ENCODE measurements at places on chromosomes 5 and 9.

- no peak for DNase-seq
Observed at GRCh38 chr5:165497707-165498106, 1992.3 kb downstream of the MAT2B start.

DNA sequence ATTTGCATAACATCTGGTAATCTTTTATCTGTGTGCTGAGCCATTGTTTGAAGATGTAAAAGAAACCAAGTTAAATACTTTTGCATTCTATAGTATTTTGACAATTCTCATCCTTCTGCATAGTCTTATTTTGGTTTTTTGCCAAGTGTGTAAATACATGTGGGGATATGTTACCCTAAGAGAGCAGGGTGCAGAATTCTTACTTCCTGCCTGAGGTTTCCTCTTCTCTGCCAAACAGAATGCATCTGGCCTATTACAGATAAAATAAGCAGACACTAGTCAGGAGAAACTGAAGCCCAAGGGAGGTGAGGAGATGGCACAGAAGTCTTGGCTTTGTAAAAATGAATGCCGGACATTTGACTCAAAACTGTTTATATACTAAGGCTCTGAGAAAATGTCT is 462.1 kb downstream of the TMEM38B start:
- DNase-seq, result no peak

DNA sequence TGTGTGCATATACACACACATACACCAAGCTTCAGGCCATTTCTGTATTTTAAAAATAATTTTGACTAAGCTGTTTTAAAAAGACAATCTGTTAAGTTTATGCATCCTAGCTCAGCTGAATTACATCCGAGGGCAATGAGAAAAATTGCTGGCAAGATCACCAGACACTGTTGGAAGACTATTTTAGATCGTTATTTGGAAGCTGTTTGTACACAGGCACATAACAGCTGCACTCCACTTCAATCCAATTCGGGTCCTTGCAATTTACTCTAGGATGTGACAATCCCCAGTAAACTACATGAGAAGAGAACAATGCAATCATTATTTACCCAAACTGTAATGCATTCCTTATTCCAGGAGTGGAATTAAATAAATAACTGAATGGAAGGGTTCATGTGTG is 79.3 kb upstream of the RASA1 start:
- DNase-seq, result no peak

- DNase-seq, result no peak
Observed at GRCh38 chr5:56286015-56286884, 53.1 kb upstream of the ANKRD55 start.

DNA sequence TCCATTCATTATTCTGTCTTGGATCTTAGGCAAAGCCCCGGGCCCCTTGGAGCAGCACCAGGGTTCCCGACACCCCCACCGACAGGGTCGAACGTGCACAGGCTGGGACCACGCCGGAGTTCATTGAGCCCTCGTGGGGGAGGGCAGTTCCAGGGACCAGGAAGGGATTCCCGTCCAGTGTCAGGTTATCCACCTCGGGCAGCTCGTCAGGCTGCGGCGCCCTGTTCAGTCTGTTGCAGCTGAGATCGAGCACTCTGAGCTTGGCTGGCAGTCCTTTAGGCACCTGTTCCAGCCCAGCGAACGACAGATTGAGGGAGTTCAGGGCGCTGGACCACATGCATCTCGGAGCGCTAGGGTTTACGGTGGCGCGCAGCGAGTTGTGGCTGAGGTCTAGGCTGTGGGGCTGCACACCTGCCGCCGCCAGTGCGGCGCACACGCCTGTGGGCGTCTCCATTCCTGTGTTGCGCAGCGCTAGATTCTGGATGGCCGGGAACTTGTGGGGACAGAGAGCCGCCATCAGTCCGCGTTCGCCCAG is 1.1 kb downstream of the CD14 start:
- DNase-seq, result peak; percentile 42

- no peak for DNase-seq
Observed at GRCh38 chr5:165139262-165139661, 1633.8 kb downstream of the MAT2B start.

DNA sequence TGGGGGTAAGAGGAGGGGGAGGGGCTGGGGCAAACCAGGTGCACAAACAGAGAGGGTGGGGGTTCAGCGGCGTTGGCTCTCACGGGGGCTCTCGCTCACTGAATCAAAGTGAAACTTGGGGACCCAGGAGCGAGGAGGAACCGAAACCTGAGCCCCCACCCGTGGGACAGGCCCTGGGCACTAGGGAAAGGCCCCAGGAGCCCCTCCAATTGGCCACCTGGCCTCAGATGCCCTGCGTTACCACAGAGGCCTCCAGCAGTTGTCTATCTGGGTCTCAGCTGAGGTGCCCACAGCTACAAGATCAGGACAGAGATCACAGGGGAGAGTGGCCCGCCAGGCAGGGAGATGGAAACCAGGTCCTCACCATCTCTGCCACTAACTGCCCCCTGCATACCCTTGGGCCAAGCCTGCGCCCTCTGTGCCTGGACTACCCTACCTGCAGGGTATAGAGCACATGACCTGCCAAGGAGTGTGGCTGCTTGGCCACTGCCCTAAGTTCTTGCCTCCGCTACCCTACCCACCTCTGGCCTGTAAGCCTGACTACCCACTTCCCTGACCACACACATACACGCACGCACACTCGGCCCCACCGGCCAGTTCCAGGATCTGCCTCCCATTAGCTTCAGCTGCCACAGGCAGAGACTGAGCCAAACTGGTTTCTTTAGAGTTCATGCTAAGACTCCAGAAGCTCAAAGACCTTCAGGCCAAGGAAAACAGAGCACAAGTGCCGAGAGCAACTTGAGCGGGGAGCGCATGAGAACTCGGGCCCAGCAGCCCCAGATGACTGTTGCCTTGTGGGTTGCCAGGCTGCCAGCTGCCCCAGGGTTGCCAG is 39.9 kb downstream of the PAX5 start:
- DNase-seq, result no peak

DNA sequence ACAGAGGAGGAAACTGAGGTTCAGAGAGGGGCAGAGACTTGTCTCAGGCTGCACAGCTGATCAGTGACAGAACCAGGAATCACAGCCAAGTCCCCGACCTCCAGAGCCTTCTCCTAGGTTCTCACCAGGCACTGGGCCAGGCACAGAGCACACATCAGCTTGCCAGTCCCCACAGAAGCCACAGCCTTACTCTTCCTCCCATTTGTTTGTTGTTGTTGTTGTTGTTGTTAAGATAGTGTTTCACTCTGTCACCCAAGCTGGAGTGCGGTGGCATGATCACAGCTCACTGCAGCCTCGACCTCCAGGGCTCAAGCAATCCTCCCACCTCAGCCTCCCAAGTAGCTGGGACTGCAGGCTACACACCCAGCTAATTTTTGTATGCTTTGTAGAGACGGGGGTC is 41.4 kb downstream of the NAIF1 start:
- DNase-seq, result no peak

GRCh38 chr5:181045316-181045715 is 5.2 kb downstream of the BTNL9 start:
- DNase-seq, result no peak

DNA sequence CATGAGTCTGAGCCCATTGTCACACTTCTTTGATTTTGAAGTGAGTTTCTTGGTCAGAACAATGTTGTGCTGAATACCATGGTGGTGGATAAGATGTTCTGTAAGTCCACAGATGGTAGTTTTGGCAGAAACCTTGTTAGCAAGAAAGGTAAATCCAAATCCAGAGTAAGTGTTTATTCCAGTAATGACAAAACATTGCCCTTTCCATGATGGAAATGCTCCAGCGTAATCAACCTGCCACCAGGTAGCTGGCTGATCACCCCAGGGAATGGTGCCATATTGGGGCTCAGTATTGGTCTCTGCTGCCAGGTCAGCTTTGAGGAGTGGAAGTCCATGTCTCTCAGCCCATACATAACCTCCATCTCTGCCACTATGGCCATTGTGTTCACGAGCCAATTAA is 54.7 kb upstream of the DAPK1 start:
- no peak for DNase-seq

GRCh38 chr5:1643651-1644392 is 120.1 kb upstream of the LPCAT1 start:
- DNase-seq, result no peak

DNA sequence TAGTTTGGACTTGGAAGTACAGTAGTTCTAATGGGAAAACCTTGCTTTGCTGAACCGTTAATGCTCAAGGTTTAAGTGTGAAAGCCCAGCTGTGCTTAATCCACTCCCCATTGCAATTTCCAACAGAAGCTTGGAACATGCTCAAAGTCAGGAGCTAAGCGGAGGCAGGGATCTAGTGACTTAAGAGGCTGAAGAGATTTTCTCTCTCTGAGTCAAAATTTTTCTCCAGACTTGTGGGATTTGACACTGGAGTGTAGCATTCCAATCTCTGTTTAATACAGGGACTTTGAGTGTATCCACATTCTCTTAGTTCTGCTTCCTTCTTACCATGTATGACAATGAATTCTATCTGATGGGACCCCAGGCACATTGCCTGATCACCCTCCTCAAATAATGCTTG is 471.8 kb downstream of the KIF4B start:
- DNase-seq, result no peak

GRCh38 chr9:16763946-16764345 is 106.5 kb downstream of the BNC2 start:
- no peak for DNase-seq

- no peak for DNase-seq
Observed at GRCh38 chr5:80156156-80156555, 99.7 kb downstream of the SERINC5 start.

DNA sequence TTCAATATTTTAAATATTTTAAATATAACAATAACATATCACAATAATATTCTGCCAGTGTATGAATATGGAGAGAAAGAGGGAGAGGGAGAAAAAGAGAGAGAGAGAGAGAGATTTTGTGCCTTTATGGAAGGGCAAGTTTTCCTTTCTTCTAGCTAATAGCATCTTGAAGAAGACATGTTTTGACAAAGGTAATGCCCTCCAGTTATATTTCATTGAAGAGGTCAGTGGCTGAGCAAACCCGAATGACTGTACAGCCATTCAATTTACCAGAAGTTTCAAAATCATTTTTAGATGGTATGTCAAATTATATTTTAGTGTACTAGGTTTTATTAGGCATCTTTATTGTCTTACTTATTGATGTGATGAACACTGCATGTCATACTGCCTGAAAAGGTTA is 139.3 kb downstream of the EMB start:
- DNase-seq, result no peak

DNA sequence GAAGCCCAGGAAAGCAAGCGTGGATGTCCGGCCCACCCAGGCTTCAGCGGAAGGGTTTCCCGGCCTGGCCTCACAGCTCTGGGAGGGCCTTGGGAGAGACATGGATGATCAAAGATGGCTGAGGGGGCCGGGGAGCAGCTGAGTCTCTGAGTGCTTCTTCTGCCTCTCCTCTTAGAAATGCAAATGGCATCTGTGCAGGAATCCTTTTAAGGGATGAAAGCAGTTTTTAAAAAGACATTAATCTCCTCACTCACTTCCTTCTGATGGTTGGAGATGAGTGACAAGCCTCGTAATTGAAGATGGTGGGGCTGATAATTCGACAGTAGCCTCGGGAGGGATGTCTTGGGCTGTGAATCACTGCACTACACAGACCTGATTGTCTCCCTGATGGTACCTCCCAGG is 24.3 kb upstream of the PITX1 start:
- DNase-seq, result no peak

DNA sequence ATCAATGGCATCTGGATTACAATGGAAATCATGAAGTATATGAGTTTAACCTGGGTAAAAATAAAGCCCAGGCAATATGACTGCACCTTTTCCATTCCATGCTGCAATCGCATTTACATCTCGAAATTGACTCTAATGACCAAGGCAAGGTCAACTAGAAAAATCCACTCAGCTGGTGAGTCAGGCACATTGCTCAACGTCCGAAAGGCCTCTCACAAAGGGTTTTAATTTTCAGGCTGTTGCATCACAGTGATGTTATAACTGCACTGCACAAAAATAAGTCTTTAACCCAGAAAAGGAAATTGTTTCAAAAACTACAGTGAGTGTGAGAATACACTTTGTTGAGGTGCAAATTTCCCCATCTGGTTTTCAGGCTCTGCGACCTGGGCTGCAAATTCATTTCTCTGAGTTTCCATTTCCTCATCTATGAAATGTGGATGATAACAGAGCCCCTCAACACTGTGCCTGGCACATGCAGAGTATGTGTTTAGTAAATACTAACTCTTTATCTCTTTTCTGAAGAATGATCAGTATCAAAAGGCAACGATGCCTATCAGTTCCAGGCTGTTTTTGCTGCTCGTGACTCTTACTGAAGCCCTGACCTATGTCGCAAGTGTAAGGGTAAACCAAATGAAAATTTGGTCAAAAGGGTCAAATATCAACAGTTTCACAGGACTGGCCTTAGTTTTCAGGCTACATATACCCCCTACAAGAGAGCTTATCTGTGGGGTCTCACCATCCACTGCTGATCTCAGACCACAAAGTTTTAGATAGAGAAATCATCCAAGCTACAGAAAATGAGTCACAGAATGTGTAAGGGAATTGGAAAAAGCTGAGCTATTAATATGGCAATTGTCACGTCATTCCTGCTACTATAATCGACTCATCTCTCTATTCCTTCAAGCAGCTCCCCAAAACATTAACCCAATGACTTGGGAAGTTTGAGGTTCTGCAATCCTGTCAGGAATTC is 4.1 kb downstream of the NFIL3 start:
- DNase-seq, result no peak

DNA sequence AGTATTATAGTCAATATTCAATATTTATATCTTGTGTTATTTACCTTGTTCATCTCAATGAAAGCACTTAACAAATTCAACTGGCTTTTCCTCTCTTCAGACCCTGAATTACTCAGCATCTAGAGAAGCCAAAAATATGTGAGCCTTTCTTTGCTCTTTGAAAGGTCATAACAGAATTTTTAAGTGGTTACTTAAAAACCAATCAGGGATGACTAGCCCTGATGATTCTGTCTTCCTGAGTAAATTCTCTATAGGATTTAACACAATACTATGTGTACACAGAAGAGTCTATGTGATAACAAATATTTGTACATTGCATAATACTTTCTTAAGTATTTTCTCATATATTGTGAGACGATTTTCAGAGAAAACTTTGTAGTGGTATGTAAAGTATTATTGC is 546.3 kb downstream of the MAT2B start:
- no peak for DNase-seq

GRCh38 chr5:29795096-29795652 is 1398.3 kb upstream of the CDH6 start:
- no peak for DNase-seq

DNA sequence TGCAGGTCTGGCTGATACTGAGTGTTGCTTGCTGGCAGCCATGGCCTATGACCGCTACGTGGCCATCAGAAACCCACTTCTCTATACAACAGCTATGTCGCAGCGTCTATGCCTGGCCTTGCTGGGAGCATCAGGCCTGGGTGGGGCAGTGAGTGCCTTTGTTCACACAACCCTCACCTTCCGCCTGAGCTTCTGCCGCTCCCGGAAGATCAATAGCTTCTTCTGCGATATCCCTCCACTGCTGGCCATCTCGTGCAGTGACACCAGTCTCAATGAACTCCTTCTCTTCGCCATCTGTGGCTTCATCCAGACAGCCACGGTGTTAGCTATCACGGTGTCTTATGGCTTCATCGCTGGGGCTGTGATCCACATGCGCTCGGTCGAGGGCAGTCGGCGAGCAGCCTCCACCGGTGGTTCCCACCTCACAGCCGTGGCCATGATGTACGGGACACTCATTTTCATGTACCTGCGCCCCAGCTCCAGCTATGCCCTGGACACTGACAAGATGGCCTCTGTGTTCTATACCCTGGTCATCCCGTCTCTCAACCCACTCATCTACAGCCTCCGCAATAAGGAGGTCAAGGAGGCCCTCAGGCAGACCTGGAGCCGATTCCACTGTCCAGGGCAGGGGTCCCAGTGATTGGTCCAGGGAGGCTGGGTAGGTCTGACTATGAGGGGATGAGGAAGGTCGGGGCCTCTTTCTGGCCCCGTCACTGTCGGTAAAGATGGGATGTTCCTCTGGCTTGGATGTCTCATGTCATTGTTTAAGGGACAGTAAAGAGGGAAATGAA is 718 bp downstream of the OR5C1 start:
- no peak for DNase-seq
